Breast epithelium (tissue), 4 donors: ENCODE measurements at places on chromosomes 1 and 21. TPM values are rescaled to one million over a fixed set of nuclear protein-coding genes. Genes with fewer than 3 reads are reported as not detected.

DNA sequence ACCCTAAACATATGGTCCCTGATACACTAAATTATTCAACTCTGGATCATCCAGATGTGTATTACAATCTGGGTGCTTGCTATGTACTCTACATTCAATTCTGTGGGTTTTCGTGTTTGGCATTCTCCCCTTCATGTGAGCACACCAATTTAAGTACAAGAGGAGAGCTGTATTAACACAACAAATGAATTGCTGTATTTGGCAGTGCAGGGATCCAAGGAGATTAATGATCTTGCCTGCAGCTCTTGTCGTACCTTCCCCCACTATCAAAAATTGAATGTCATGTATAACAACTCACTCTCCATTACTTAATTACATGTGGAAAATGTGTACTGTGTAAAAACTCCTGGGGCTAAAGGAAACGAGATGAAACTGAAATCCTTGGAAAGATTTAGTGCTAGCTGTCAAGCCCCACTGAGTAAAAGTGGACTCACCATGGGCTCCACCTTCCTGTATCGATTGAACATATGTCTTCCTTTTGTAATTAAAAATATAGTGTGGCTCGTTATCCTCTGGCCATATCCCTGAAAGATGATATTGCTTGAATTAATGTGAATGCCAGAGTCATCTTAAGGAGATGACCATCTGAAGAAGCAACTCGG lies 172.2 kb upstream of the L1TD1 start:
- DNase-seq: no peak
- H3K27ac ChIP-seq: no peak overlapping the region
- H3K4me3 ChIP-seq: no peak overlapping the region
- H3K4me1 ChIP-seq: no peaks in the 10 kb centered on the region
- H3K27me3 ChIP-seq: no peaks in the 10 kb centered on the region

- no peak for DNase-seq
- peak overlapping the region; percentile 58 for H3K4me3 ChIP-seq
- H3K27ac ChIP-seq: no peak overlapping the region
- no peaks in the 10 kb centered on the region for H3K27me3 ChIP-seq
- H3K4me1 ChIP-seq: no peaks in the 10 kb centered on the region
Observed at GRCh38 chr1:214224611-214225354, 56.2 kb upstream of the SMYD2 start.

- H3K36me3 ChIP-seq: no peaks in the 10 kb centered on the region
- H3K27me3 ChIP-seq: no peaks in the 10 kb centered on the region
- H3K27ac ChIP-seq: peak overlapping the region; percentile 100
- H3K4me1 ChIP-seq: no peaks in the 10 kb centered on the region
- H3K4me3 ChIP-seq: peak overlapping the region; percentile 97
- peak; percentile 92 for DNase-seq
Observed at GRCh38 chr1:21783679-21784603, 992 bp upstream of the USP48 start.

DNA sequence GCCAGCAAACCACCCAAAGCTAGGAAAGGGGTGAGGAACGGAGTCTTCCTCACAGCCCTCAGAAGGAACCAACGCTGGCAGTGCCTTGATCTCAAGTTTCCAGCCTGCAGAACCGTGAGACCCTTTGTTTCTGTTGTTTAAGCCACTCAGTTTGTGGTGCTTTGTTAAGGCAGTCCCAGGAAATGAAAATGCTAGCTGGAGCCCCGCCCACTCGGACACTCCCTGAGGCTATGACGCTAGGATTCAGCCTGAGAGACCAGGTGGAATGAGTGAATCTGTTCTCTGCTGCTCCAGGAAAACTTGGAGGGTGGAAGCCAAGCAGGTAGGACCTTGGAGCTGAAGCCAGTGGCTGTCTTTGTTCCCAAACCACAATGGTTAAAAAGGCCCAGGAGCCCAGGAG lies 196.5 kb upstream of the POU3F1 start:
- no peak overlapping the region for H3K27ac ChIP-seq
- H3K36me3 ChIP-seq: no peaks in the 10 kb centered on the region
- H3K4me1 ChIP-seq: no peaks in the 10 kb centered on the region
- DNase-seq: peak; percentile 18
- no peaks in the 10 kb centered on the region for H3K27me3 ChIP-seq
- H3K4me3 ChIP-seq: no peak overlapping the region

DNA sequence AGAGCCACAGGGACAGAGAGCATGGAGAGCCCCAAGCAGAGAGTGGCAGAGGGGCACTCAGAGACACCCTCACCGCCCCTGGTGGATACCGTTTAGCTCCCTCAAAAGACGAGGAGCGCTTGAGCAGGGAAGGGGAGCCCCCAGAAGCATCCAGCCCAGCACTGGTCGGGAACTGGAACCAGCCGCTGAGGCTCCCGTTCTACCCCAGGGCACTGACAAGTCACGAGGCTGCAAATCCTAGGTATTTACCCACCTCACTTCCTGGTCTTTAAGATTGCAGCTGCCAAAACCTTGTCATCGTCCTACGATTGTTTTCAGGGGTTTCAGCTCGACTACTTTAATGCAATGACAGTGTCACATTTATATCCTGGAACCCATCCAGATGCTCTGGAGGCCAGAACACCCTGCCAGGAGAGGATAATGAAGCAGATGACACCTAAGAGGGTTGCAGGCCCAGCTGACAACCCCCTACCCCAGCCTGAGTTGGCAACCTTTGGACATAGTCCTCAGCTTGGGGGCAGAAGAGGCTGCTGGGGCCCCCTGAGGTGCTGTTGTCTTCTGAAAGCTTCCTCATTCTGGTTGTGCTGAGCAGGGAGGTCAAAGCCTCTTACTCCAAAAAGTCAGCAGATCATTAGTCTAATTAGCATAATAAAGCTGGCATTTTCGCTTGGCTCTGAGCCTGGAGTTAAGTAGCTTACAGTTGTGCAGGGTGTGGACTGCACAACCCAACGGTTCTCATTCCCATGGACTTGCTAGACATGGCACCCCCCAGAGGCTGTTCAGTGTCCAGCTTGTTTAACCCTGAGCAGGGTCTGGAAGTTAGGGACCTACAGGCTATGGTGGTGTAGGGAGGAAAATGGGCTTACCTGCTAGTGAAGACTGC lies 20.6 kb upstream of the BACE2 start:
- peak; percentile 51 for DNase-seq
- H3K27ac ChIP-seq: peak overlapping the region; percentile 68
- H3K4me1 ChIP-seq: peaks cover 1% of the 10 kb centered on the region
- no peak overlapping the region for H3K4me3 ChIP-seq
- no peaks in the 10 kb centered on the region for H3K36me3 ChIP-seq

DNA sequence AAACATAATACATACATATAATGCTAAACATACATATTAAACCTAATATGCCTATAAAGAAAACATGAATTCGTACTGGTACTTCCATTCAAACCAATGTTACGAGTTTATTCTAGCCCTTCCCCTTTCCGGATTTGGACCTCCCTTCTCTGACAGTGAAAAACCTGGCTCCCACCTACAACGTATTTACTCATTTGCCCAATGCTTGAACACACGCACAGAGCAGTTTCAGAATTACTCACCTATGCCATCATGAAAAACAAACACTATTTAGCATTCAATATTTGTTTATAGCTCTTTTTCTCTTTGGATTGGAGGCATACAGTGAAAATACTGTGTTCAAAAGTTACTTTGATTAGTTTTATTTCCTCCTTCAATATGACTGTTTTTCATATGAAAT lies 204.4 kb downstream of the LMX1A start:
- no peaks in the 10 kb centered on the region for H3K27me3 ChIP-seq
- DNase-seq: no peak
- no peaks in the 10 kb centered on the region for H3K4me1 ChIP-seq
- no peaks in the 10 kb centered on the region for H3K36me3 ChIP-seq
- no peak overlapping the region for H3K4me3 ChIP-seq

The CA14 gene
- total RNA-seq: not detected

The SERTAD4 gene
- 47.9 TPM for total RNA-seq
